ENCODE measurements at places on chromosomes 3 and 15.

DNA sequence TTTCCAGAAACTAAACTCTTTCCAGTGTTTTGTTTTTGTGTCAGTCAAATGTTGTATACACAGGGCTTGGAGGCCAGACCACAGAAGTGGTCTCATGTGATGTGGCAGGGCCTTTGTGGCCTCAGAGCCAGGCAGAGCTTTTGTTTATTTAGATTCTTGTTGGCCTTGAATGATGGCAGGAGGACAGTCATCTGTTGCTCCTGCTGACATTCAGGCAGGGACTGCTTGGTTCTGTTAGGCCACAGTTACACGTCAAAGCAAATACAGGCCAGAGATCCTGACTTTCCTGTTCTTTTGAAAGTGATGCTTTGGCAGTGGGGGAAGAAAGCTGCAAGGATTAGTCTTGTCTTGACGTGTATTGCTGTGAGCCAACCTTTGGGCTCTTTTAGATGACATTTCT lies 325.1 kb downstream of the CACNA2D3 start:
- no peak for DNase-seq

- DNase-seq, result no peak
Observed at GRCh38 chr3:193572426-193572908, 17.8 kb upstream of the ATP13A4 start.

DNA sequence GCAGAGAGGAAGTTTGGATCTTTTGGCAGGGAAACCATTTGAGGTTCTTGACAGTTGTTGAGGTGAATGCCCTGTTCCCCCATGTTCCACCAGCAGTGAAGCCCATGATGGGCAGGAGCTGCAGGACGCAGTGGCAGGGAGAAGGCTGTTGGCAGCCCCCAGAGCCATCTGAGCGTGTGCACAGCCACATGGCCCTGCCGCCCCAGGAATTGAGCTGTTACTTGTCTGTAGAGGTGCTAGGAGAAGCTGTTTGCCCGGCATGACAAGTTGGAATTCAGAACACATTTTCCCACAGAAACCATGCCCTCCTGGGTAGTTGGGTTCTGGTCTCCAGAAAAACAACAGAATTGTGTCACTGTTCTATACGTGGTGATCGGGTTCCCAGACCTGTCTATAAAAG lies 218.2 kb upstream of the NR2E3 start:
- DNase-seq, result no peak

DNA sequence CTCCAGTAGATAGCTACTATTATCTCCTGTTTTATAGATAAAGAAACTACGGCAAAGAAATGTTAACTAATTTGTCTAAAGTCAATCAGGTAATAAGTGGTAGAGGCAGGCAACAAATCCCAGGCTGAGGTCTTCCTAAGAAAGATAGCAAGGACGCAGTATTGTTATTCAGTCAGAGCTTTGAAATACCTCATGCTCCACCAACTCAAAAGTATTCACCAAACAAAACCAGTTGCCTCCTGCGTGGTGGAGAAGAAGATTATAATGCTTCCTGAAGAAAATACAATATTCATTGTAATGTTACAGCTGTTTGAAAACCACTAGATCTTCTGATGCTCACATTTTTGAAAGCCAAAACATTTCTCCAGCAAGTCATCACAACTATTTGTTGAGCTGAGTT lies 138.2 kb upstream of the CNTN4 start:
- DNase-seq, result no peak

DNA sequence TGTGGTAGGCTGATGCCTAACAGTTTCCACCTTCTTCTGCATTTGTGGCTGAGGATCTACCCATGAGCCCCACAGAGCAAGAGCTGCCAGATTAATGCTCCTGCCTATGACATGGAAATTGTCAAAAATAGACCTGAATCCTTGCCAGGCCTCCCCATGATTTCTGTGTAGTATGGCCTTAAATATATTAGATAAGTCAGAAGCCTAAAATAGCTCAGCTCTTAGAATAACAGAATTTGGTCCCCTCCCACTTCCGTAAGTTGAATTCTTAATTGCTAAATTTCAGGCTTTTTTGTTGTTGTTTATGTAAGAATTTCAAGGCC lies 129.0 kb downstream of the SERPINI1 start:
- DNase-seq, result no peak

DNA sequence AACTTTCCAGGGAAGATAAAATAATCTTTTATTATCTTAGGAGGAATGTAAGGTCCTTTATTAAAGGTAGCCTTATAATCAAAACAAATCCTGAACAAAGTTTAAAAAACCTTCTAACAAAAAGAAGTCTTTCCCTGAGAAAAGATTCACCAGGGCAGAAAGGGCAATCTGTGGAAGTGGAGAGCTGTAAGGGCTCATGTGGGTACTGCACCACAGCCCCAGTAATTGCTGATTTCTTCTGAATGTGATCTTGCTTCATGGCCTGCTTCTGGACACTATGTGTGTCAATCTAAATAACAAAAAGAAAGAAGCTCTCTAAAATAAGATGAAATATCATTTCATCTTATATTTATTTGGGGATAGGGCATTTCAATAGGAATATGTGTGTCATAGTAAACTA lies 1501.6 kb downstream of the OTOL1 start:
- DNase-seq, result no peak

DNA sequence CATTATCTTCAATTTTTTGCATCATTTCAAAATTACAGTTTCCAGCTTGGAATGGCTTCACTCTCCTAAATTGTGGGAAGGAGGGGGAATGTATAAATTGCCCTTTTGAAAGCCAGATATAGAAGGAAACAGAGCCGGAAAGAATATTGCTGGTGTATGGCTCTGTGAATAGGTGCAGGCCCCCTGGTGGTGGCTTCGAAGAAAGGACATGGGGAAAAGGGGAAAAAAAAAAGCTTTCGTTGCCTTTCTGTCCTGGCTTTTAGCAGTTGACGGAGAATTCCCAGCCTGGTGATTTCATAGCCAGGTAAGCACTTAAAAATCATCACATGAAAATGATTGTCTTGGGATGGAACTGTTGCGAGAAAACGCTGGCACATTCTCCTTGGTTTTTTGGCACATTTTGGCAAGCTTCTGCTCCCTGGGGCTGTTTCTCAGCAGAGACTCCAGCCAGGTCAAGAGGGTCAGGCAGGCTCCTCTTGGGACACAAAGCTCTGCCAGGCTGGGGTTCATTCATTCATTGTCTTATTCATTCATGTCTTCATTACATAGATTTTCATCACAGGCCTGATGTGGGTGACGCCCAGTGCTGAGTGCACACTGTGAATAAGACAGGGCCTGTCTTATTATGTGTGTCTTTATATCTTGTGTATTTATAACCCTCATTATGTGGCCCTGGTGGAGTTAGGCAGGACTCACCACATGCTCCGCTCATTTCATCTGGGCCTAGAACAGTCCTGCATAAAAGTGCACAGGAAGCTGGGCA lies 300.0 kb upstream of the TPM1 start:
- DNase-seq, result peak; percentile 91

- no peak for DNase-seq
Observed at GRCh38 chr15:95556866-95557225, 773.7 kb upstream of the NR2F2 start.

GRCh38 chr15:25052191-25052999 lies 97.6 kb downstream of the SNRPN start:
- DNase-seq, result no peak

Measured in HS-5 (cell line).